ENCODE measurements at places on chromosomes 3 and 15.

- DNase-seq: no peak
These were observed 39.1 kb downstream of the MESD start for GRCh38 chr15:80950291-80951078.

DNA sequence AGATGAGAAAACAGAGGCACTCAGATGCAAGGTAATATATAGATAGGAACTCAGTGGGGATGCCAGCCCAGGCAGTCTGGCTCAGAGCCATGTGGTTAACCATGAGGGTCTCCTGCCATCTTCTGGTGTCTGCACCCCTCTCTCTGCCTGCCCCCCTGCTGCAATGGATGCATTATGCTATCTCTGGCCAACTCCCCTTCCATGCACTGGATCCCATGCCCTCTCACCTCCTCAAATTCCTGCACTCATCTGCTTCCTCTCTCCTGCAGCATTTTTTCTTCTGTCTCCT, 163.2 kb downstream of the STT3B start:
- DNase-seq: no peak

DNA sequence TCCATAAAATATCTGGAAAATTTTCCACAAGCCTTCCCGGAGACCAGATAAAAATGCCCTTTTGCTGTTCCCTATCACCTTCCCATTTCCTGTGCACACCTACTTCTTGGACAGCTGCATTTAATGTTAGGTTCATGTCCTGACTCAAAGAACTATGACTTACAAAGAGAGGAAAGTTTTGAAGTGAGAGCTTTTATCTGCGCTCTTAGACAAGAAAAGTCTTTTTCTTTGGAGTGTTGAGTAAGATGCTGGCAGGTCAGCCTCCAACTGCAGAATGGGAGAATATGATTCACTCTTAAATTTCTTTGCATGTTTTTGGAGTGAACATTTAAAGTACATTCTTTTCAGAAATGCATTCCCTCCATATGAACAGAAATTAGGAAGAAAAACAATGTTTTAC, 147.3 kb upstream of the DPH6 start:
- DNase-seq: peak; percentile 14

- no peak for DNase-seq
These were observed 249.9 kb upstream of the TLE3 start for GRCh38 chr15:70347321-70348225.

DNA sequence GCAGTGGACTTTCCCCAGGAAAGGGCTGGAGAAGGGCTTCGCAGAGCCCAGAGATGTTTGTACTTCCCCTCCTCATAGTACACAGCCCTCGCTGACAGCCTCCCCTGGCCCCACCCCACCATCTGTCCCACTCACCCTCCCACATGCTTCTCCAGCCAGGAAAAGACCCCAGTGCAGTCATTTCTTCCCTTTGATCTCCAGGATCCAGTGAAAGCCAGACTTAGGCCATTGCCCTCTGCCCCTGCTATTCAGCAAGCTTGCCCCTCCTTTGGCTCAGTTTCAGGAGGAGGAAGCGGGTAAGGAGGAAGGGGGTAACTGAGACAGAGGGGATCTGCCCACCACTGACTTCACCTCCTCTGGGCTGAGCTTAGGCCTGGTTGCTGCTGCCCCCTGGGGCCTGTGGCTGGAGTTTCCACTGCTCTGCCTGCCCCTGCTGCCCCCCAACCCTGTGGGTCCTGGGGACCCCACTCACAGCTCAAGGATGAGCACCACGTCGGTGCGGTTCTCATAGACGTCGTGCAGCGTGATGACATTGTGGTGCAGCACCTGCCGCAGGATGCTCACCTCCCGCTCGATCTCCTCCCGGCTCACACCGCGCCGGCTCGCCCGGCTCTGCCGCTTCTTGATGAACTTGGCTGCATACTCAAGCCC, 63.1 kb downstream of the DAPK2 start:
- DNase-seq: no peak

GRCh38 chr15:100113351-100114080, 228.3 kb downstream of the ADAMTS17 start:
- no peak for DNase-seq
